ENCODE measurements at places on chromosomes 12 and 14.

- no peak for DNase-seq
Measured at GRCh38 chr14:76916040-76916715, 90.0 kb downstream of the LRRC74A start.

DNA sequence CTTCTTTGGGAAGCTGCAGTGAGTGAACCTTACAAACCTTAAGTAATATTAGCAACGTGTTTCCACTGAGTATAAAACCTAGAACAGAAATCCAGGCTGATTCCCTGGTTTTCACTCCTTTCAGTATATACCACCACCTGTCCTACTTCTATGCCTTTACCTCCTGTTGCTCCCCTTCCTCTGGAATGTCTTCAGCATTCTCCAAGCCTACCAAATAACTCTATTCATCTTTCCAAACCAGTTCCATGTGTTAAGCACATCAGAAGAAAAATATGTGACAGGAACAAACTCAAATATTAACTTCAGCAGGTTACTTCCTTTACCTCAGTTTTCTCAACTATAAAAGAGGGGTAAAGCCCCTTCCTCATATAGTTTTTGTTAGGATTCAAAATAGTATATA is 39.8 kb downstream of the LIMA1 start:
- no peak for DNase-seq

GRCh38 chr12:49976557-49976956 is 3.8 kb downstream of the AQP6 start:
- no peak for DNase-seq

- DNase-seq: no peak
Measured at GRCh38 chr12:90999966-91000365, 4.8 kb downstream of the EPYC start.

DNA sequence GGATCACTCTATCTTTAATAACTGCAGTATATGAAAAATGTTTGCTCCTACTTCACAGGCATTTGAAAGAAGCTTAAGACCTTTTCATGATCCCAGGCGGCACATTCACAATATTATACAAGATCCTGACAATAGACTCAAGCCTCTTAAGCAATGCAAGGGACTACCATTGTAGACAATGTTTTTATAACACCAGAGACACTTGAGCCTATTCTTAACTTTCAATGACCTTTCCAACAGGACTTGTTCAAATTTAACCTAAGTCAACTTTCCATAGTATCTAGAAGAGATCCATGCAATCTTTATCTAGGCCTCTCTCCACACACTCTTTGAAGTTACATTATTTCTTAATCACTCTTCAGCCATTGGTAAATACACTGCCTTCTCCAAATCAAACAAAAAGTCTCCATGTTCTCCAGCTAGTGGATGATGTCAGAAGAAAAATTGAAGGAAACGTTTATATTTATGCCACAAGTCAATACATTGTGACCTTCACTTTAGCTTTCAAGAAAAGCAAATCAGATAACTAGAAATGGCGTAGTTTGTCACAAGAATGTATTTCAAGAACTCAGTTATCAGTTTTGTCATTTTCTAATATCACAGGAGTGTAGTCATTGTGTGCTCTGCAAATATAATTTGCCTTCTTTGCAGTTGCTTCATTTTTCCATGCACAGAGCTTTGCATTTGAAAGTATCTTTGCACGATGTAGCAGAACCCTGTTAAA is 41.2 kb downstream of the PHLDA1 start:
- DNase-seq: no peak

DNA sequence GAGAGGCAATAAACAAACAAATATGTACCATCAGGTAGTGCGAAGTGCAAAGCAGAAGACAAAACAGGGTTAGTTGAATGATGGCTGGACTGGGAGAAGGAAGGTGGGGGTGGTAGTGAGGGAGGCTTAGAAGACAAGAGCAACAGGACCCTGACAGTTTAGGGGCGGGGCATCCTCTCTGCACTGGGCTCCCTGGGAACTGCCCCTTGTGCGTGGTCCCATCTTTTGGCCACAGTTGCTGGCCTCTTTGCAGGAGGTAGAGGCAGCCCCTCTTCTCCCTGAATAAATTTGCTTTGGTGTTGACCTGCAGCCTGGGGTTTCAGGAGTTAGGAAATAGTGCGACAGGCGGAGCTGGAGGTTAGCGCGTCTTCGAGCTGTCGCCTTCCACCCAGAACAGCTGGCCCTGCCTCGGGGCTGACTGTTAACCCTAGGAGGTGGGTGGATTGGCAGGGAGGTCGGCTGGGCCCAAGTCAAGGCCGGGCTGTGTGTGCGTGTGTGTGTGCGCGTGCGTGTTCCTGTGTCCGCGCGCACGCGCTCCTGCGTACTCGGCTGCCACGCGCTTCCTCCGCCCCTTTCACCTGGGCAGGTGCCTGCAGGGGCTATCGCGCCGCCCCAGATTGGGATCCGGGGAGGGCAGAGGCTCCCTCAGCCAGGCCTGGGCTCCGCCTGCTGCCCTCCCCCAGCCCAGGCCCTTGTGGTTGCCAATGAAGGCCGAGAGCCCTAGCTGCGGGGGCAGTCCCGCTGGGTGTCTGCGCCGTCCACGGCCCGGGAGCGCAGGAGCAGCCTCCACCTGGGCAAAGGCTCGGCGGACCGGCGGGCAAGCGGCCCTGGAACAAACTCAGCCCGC is 180.8 kb downstream of the ADCK1 start:
- DNase-seq: no peak

DNA sequence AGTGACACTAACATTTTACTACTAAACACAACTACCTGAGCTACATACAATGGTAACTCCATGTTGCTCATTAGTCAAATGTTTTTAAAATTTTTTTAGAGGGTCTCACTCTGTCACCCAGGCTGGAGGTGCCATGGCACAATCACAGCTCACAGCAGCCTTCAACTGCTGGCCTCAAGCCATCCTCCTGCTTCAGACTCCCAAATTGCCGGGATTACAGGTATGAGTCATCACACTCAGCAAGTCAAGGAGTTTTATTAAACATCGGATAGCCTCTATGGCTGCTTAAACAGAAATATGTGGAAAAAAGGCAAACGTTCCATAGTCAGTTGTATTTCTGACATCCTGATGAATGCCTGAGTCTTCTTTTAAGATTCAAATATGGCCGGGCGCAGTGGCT is 11.1 kb upstream of the NPFF start:
- no peak for DNase-seq

GRCh38 chr12:30482650-30483049 is 213.0 kb downstream of the IPO8 start:
- DNase-seq: no peak

- DNase-seq: no peak
Measured at GRCh38 chr14:28482251-28483040, 284.1 kb upstream of the FOXG1 start.

GRCh38 chr12:113649256-113649830 is 177.7 kb upstream of the LHX5 start:
- no peak for DNase-seq

- DNase-seq: no peak
Measured at GRCh38 chr14:95523815-95524448, 7.5 kb upstream of the SYNE3 start.

- DNase-seq: peak; percentile 32
Measured at GRCh38 chr12:27474344-27474743, 27.8 kb downstream of the SMCO2 start.

GRCh38 chr12:68189821-68190242 is 30.3 kb upstream of the IFNG start:
- DNase-seq: peak; percentile 85

DNA sequence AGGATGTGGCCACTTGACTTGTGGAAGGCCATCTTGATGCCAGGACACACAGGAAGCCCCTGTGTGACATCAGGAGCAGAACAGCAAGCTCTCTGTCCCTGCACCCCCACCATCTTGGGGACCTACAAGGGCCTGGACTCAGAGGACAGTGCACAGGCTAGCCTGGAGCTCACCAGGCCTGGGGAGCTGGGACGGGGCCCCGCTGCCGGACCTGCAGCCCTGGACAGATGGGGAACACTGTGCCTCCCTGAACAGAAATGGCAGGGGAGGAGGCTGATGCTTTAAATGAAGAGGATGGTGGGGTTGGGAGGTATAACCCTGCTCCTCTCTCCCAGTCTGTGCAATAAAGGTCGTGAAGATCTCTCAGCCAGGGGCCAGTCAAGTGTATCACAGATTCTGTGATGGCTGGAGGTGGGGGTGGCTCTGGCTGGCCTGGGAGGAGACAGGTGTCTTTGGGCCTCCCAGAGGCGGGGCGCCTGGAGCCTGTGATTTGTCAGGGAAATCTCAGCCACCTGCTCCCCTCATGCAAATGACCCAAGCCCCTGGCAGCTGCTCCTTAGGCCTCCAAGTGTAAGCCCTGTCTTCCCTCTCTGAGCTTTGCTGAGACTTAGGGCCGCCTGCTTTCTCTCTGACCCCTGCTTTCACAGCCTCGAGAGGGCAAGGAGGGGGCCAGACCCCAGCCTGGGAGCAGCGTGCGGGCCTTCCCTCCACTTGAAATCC is 1.1 kb upstream of the GNB3 start:
- no peak for DNase-seq

DNA sequence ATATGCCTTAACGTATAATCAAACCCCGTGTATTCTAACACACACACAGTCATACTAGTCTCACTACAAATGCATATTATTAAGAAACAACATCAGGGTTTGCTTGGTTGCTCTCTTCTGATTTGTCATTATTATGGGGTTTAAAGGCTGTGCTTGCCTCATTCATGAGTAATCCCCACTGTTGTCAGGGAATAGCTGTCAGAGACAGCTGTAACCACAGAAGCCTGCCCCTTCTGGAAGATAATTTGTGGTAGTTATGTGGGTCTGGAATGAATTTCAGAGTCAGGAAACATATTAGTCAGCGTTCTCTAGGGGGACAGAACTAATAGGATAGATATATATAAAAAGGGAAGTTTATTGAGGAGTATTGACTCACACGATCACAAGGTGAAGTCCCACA is 456.9 kb upstream of the TMEM132C start:
- DNase-seq: no peak

GRCh38 chr12:89019439-89020120 is 332.7 kb downstream of the DUSP6 start:
- DNase-seq: peak; percentile 60

DNA sequence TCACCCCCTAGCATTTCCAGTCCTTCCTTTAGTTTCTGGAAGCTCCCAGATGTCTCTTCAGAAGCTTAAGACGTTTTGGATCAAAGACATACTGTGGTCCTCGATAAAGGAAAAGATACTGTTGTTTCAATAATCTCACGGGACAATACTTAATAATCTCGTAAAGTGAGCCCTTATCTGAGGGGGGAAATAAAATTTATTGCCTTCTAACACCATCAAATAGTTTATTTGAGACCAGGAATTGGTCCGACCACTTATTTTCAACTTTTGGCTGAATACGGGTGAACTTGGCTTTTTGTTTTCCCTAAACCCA is 640 bp upstream of the G2E3 start:
- no peak for DNase-seq

- no peak for DNase-seq
Measured at GRCh38 chr12:28161697-28162096, 28.6 kb upstream of the CCDC91 start.

GRCh38 chr12:51836827-51837173 is 11.7 kb downstream of the FIGNL2 start:
- no peak for DNase-seq

- DNase-seq: no peak
Measured at GRCh38 chr14:101075025-101075800, 171.7 kb upstream of the RTL1 start.

GRCh38 chr14:68127166-68127565 is 307.6 kb downstream of the RAD51B start:
- no peak for DNase-seq

GRCh38 chr12:116196752-116197718 is 80.5 kb downstream of the MED13L start:
- DNase-seq: no peak
